IPS DF 6.9 (cell line): ENCODE measurements at places on chromosomes 7 and 10.

DNA sequence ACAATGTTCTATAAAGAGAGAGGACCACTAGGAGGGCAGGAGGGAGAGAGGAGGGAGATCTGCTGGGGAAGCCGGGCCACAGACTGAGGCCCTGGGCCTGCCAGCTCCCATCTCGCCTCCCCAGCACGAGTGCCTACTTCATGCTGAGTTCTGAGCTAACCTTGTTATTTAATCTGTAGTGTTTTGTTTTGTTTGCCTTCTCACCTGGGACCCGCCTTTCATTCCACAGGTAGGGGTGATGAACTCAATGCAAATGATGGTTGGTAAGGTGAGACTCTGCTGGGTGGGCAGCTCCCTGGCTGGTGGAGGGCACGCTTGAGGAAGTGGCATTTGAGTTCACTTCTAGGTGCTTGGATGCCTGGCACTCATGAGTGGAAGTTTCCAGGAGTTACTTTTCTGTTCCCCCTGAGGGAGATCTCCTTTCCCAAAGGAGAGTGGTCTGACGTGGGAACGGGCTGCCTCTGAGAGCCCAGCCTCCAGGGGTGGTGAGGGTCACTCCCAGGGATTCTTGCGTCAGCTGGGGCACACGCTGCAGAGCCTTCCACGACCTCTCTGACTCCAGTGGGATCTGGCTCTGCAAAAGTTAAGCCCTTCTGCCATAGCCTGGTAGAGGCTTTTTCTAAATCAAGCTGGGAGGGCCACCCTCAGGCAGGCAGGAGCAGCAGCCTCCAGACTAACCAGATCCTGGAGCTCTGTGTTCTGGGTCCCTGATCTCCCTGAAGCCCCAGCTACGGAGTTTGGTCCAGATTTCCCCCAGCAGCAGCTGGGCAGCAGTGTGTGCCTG is 22.4 kb downstream of the UBTD1 start:
- no peak overlapping the region for H3K27ac ChIP-seq
- no peak for DNase-seq
- no peak overlapping the region for H3K4me3 ChIP-seq
- peaks cover 5% of the 10 kb centered on the region for H3K4me1 ChIP-seq

DNA sequence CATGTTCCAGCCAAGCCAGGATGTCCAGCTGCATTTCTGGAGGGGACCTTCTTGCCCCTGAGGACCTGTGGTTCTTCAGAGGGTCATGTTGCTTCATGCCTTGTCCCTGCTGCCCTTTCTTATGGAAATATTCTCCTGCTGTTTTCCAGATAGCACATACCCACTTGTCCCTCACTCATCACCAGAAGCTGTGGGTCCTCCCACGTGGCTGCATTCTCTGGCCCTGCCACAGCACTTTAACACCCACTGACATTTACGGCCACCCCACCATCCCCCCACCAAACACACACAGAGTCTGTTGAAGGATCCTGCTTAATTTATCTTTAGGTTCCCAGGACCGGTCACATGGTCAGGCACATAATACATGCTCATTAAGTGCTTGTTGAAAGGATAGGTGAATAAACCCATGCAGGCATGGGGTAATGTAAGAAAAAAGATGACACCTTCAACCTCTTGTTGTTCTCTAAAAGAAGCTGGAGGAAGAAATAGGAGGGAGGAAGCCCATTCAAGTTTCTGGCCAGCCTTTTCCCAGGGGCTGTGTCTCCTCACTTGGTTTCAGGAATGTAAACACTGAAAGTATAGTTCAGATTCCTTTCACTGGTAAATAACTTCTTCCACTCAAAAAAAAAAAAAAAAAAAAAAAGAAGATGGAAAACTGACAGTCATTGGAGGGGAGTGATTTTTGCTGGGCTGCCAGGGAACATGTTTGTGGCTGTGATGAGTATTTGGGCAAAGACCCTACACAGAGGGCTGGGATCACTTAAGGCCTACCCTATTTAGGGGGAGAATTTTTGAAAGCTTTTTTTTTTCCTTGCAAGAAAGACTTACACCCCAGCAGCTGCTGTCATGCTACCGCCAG is 19.8 kb upstream of the BMPER start:
- no peak overlapping the region for H3K27ac ChIP-seq
- DNase-seq: no peak
- H3K27me3 ChIP-seq: no peaks in the 10 kb centered on the region; the same call in 1 of the 2 replicates
- no peaks in the 10 kb centered on the region for H3K36me3 ChIP-seq
- H3K4me3 ChIP-seq: no peak overlapping the region
- H3K4me1 ChIP-seq: peaks cover 2% of the 10 kb centered on the region

- no peaks in the 10 kb centered on the region for H3K27me3 ChIP-seq
- no peak overlapping the region for H3K27ac ChIP-seq
- no peaks in the 10 kb centered on the region; the same call in 1 of the 2 replicates for H3K4me1 ChIP-seq
- no peak overlapping the region for H3K4me3 ChIP-seq
- DNase-seq: no peak
- H3K36me3 ChIP-seq: no peaks in the 10 kb centered on the region
Measured at GRCh38 chr10:86333826-86334487, 32.6 kb downstream of the GRID1 start.

DNA sequence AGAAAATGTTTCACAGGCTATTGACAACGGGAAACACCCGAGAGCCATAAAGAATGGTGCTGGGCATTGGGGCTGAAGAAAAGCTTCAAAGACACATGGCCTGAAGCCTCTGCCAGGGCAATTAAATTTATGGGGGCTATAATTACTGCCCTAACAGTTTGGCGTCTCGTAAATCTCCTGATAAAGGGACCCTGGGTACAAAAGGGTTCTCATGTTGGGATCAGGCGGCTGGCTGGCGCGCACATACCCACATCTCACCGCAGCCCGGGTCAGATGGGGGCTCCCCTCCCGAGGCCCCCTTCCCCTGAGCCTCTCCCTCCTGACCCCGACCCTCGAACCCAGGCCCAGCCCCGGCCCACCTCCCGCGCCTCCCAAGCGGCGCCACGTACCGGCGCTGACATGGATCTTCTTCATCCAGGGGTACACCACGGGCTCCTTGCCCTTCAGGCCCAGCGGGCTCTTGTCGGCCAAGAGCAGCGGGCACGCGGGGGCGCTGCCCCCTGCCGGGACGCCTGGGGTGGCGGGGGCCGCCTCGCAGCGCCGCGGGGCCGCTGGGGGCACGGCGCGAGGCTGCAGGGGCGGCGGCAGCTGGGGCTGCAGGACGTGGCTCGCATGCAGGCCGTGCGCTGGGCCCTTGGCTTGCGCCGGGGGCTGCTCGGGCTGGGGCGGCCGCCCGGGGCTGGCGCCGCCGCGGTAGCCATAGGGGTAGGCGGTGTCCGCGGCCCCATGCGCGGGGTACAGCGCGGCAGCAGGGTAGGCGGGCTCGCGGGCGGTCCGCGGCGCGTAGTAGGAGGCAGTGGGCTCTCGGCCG is 623 bp downstream of the HOXA4 start:
- no peaks in the 10 kb centered on the region; the same call in 1 of the 2 replicates for H3K36me3 ChIP-seq
- H3K27me3 ChIP-seq: peaks cover 96% of the 10 kb centered on the region
- peak overlapping the region; percentile 19 for H3K4me3 ChIP-seq

- H3K27me3 ChIP-seq: no peaks in the 10 kb centered on the region
- H3K4me1 ChIP-seq: no peaks in the 10 kb centered on the region; the same call in 1 of the 2 replicates
- no peak overlapping the region for H3K4me3 ChIP-seq
- H3K27ac ChIP-seq: no peak overlapping the region
- H3K36me3 ChIP-seq: no peaks in the 10 kb centered on the region; the same call in 1 of the 2 replicates
- no peak for DNase-seq
Measured at GRCh38 chr10:70253878-70254765, 20.9 kb upstream of the PPA1 start.

- no peak overlapping the region for H3K4me3 ChIP-seq
- peak; percentile 29 for DNase-seq
- no peaks in the 10 kb centered on the region for H3K36me3 ChIP-seq
- H3K27me3 ChIP-seq: no peaks in the 10 kb centered on the region
Measured at GRCh38 chr7:1758028-1758858, 88.2 kb downstream of the ELFN1 start.

- no peak overlapping the region for H3K27ac ChIP-seq
- no peak overlapping the region for H3K4me3 ChIP-seq
- no peaks in the 10 kb centered on the region for H3K4me1 ChIP-seq
- no peak for DNase-seq
- no peaks in the 10 kb centered on the region for H3K27me3 ChIP-seq
Measured at GRCh38 chr10:101538446-101538845, 49.6 kb downstream of the POLL start.

GRCh38 chr10:119112056-119112455 is 8.1 kb downstream of the DENND10 start:
- H3K4me1 ChIP-seq: no peaks in the 10 kb centered on the region
- DNase-seq: no peak
- H3K27me3 ChIP-seq: no peaks in the 10 kb centered on the region

DNA sequence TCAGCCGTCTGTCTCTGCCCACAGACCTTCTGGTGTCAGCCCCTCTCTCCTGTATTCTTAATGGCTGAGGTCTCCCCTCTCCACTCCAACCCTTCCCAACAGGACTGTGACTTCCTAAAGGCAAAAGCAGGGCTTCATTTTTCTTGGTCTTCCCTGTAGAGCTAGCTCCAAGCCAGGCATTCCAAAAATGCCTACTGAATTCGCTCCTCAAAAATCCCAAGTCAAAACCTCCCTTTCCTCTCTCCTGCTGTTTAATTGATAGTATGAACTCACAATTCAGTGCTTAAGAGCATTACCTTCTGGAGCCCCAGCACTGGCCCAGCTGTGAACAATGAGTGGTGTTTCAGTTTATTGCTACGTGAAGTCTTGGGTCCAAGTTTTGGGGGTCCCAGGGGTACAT is 628.4 kb downstream of the PARD3 start:
- H3K4me1 ChIP-seq: peaks cover 15% of the 10 kb centered on the region
- H3K27ac ChIP-seq: no peak overlapping the region
- no peaks in the 10 kb centered on the region for H3K27me3 ChIP-seq
- no peak for DNase-seq
- H3K36me3 ChIP-seq: no peaks in the 10 kb centered on the region

- no peaks in the 10 kb centered on the region; the same call in 1 of the 2 replicates for H3K27me3 ChIP-seq
- no peak overlapping the region for H3K27ac ChIP-seq
- H3K4me3 ChIP-seq: no peak overlapping the region
- H3K36me3 ChIP-seq: no peaks in the 10 kb centered on the region
- DNase-seq: no peak
- peaks cover 1% of the 10 kb centered on the region; the same call in 1 of the 2 replicates for H3K4me1 ChIP-seq
Measured at GRCh38 chr10:1548146-1548545, 189.2 kb downstream of the ADARB2 start.

DNA sequence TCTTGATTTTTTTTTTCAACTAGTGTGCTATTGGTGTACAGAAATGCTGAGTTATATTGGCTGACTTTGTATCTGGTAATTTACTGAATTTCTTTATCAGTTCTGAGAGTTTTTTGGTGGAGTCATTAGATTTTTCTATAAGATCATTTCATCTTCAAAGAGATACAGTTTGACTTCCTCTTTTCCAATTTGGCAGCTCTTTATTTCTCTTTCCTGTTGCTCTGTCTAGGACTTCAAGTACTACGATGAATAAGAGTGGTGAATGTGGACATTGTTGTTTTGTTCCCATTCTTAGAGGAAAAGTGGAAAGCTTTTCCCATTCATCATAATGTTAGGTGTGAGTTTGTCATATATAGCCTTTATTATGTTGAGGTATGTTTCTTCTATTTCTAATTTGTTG is 50.2 kb downstream of the LOXL4 start:
- no peak overlapping the region for H3K27ac ChIP-seq
- no peaks in the 10 kb centered on the region for H3K27me3 ChIP-seq
- H3K36me3 ChIP-seq: no peaks in the 10 kb centered on the region
- no peak for DNase-seq

GRCh38 chr10:131198843-131199242 is 112.7 kb downstream of the TCERG1L start:
- no peaks in the 10 kb centered on the region; the same call in 1 of the 2 replicates for H3K27me3 ChIP-seq
- H3K36me3 ChIP-seq: no peaks in the 10 kb centered on the region
- H3K27ac ChIP-seq: no peak overlapping the region
- DNase-seq: no peak
- no peaks in the 10 kb centered on the region for H3K4me1 ChIP-seq
- H3K4me3 ChIP-seq: no peak overlapping the region

GRCh38 chr7:41420421-41420820 is 282.5 kb downstream of the INHBA start:
- H3K4me1 ChIP-seq: no peaks in the 10 kb centered on the region
- DNase-seq: no peak
- no peaks in the 10 kb centered on the region for H3K36me3 ChIP-seq
- H3K4me3 ChIP-seq: no peak overlapping the region
- H3K27me3 ChIP-seq: no peaks in the 10 kb centered on the region

DNA sequence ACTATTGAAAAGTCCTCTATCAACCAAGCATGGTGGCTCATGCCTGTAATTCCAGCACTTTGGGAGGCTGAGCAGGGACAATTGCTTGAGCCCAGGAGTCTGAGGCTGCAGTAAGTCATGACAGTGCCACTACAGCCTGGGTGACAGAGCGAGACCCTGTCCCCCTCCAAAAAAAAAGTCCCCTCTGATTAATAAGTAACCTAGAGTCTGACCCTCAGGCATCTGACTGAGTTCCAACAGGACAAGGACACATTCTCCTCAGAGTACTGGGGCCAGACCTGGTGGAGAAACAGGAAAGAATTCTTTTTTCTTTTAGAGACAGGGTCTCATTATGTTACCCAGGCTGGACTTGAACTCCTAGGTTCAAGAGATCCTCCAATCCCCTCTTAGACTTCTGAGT is 10.0 kb downstream of the MORN4 start:
- no peak overlapping the region for H3K4me3 ChIP-seq
- no peak for DNase-seq
- H3K27me3 ChIP-seq: no peaks in the 10 kb centered on the region
- H3K27ac ChIP-seq: no peak overlapping the region
- H3K36me3 ChIP-seq: no peaks in the 10 kb centered on the region

DNA sequence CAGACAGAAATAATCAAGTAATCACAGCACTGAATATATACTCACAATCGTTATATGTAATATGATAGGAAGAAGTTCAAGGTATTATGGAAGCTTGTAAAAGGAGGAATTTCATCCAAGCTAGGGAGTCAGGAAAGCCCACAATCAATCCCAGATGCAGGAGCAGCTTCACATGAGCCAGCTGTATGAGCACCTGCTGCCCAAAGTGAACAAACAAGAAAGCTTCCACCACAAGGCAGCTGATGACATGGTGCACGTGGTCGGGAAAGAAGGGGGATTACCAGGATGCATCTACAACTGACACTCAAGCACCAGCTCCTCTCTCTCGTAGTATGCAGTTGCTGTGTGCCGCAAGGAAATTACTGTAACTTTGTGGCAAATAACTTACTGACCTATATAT is 225.2 kb downstream of the XPNPEP1 start:
- no peak overlapping the region for H3K4me3 ChIP-seq
- no peak for DNase-seq
- no peaks in the 10 kb centered on the region for H3K27me3 ChIP-seq
- H3K36me3 ChIP-seq: no peaks in the 10 kb centered on the region

DNA sequence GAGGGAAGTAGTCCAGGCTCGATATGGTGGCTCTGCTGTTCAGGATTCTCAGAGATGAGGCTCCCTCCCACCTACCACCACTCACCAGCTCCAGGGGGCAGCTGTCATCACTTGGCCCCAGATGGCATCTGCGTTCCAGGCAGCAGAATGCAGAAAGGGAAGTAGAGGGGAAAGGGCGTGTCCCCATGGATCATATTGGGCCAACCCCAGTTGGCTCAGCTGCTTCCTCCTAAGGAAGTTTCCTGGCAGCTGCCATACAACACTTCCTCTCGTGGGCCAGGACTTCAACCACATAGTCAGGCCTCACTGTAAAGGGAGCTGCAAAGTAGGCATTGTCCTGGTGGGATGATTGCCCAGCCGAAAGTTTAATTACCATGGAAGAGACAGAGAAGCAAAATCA is 1.6 kb upstream of the TEX36 start:
- no peaks in the 10 kb centered on the region for H3K4me1 ChIP-seq
- H3K4me3 ChIP-seq: no peak overlapping the region
- H3K27ac ChIP-seq: no peak overlapping the region
- no peaks in the 10 kb centered on the region for H3K27me3 ChIP-seq
- DNase-seq: no peak

GRCh38 chr7:43044511-43044910 is 67.9 kb upstream of the HECW1 start:
- H3K27me3 ChIP-seq: no peaks in the 10 kb centered on the region
- H3K27ac ChIP-seq: no peak overlapping the region
- peaks cover 2% of the 10 kb centered on the region; the same call in 1 of the 2 replicates for H3K4me1 ChIP-seq
- H3K36me3 ChIP-seq: no peaks in the 10 kb centered on the region
